Colonic mucosa (tissue), 4 donors: ENCODE measurements at places on chromosomes 12 and 14. TPM values are rescaled to one million over a fixed set of nuclear protein-coding genes. Genes with fewer than 3 reads are reported as not detected.

Gene IFNG-AS1
- not detected for total RNA-seq

DNA sequence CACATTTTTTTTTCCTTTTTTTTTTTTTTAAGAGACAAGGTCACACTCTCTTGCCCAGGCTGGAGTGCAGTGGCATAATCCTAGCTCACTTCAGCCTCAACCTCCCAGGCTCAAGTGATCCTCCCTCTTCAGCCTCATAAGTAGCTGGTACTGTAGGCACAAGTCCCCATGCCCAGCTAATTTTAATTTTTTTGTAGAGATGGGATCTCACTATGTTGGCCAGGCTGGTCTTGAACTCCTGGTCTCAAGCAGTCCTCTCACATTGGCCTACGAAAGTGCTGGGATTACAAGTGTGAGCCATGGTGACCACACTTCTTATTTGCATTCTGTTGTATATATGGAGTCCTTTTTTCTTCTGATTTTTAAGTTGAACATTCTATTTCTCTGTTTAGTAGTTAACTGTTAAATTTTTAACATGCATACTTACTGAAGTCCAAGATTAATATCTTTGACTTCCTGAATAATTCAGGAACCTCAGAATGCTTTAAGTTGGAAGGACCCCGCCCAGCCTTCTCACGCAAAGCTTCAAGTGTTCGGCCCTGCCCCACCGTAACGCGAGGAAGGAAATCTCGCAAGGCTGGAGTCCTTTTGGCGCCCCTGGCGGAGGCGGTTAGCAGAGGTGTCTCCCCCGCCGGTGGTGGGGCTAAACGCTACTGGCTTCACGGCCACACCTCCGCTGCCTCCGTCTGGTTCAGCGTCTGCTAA lies 21.6 kb downstream of the SPATS2 start:
- peak; percentile 22 for DNase-seq

DNA sequence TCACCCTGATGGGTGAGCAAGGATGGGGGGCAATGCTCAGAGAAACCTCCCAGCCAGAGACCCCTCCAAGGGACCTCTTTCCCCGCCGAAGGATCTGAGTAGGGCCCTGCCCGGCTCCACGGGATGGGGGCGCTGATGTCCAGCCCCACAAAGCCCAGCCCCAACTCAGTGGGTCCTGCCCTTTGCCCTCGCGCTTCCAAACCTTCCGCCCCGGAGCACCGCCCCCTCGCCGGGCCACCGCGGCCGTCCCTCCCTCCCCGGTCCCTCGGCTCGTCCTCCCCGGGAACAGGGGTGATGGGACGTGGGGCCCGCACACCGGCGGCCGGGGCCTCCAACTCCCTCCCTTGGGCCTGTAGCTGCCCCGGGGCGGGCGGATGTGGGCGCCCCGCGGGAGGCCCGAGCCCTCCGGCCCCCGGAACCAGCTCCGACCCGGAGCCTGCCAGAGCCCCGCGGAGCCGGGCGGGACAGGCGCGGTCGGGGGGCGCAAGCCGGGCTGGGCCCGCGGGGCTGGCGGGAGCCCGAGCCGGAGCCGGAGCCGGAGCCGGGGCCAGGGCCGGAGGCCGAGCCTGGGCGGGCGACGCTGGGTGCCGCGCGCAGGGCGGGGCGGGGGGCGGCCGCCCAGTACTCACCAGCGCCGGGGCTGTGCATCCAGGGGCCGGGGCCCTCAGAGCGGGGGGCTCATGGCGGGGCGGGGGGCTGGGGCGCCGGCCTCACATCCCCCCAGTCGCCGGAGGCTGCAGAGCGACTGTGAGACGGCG lies 386 bp downstream of the HDAC7 start:
- DNase-seq = peak; percentile 79

DNA sequence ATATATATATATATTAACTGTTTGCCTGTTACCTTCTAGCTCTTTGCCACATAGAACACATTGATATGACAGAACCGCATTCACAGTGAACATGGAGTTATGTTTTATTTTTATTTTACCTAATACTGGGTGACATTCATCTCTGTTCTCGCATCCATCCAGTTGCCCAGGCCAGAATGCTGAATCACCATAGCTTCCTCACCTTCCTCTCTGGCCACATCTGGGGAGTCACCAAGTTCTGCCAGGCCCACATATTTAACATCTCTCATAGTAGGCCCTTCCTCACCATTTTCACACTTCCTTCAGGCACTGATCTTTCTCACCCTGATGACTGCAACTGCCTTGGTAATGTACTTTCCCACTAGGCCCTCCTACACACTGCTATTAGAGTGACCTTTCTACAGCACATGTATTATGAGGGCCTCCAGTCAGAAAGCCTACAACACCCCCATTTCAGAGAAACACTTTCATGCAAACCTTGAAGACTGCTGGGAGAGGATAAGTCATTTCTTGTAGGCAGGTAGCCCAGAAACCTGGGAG lies 106.8 kb downstream of the LGR5 start:
- no peak for DNase-seq
